KG1 (cell line): ENCODE measurements at places on chromosomes 3 and 15.

GRCh38 chr15:83533410-83533962 is 86.3 kb downstream of the SH3GL3 start:
- no peak for DNase-seq

- no peak for DNase-seq
Measured at GRCh38 chr15:74505837-74506514, 35.0 kb upstream of the ARID3B start.

DNA sequence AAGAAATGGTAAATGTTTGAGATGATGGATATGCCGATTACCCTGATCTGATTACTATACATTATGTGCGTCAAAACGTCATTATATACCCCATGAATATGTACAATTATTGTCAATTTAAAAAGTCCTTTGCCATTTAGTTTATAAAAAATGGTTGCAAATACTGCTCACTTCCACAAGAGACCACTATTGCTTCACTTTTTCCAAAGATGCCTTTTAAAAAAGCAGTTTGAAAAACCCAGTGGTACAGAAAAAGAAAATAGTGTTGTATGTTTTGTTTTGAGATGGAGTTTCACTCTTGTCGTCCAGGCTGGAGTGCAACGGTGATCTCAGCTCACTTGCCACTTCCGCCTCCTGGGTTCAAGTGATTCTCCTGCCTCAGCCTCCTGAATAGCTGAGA is 39.3 kb downstream of the EDEM1 start:
- DNase-seq = no peak

DNA sequence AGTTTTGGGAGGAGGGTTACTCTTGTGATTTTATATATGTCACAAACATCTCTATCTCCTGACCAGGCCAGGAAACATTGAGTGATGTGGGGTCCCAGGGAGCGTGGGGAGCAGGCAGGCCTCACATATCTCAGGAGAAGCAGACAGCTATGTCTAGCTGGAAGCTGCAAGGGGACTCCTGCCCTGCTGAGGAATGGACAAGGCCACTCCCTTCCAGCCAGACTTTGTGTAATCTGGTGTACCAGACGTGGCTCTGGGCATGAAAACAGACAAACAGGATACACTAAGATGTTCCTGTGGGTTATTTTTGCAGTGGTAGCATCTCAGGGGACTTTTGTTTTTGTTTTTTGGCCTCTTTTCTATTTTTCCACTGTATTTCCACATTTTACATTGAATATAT is 23.2 kb downstream of the CYP8B1 start:
- DNase-seq = no peak

DNA sequence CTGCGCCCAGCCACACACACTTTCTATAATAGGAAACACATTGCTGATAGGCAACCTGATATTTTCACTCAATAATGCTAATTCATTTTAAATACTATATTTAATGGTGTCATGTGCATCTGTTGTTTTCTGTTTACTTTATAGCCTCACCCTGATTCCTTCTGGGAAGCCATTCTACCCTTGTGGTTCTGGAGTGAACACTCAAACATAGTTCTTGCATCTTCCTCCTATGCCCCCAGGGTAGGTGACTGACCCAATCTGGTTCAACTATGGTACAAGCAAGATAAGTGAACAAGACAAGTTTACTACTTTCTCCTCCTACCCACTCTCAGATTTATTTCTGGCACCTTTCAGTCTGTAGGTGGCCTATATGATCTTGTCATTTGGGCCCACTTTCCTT is 4.3 kb upstream of the SCG3 start:
- no peak for DNase-seq

DNA sequence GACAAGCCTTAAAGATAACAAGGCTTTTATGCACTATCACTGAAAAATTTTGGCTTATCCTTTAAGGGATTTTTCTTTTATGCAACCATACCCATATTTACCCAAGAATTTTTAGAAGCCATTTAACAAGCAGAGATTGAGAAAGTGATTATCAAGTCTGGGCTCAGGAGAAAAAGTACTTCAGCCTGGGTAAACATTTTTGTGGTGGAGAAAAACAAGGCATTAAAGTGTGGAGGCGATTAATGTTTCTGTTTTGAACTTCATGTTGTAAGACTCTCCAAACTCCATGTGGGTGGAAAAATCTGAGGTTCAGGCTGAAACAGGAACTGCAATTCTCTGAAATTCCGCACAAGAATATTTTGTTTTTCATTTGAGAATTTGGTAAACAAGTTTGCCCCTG is 260.4 kb upstream of the KCNMB2 start:
- DNase-seq = no peak

DNA sequence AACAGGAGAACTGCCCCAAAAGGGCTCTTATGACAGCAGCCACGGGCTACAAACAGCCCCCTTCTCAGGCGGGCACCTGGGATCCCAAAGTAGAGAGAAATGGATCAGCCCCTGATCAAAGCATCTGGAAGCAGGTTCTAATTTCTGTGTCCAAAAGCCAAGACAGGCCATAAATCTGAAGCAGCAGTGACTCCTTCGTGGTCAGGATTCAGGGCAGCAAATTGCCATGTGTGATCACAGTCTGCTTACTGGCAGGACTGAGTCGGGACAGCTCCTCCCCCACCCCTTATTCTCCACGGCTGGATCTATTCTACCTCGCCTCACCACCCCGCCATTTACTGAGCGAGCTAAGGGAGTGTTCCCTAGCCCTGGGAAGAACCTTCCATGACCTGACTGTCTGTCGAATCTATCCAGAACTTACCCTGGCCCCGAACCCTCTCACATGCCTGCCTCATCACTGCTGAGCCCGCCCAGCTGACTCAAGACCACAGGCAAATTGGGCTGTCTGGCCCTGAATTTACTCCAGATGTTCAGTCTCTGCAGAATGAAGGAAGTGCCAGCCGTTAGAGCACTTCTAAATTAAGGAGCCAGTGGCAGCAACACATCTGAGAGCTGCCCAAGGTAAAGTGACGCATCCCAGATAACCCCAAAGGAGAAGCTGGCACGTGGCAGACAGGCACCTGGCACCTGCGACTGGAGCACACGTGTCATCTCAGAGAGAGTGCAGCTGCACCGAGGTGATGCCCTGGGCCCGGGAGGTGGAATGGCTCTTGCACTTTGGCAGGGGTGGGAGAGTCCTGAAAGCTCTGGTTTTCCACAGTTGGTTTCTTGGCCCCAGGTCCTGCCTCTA is 1.3 kb downstream of the LRRC15 start:
- no peak for DNase-seq

GRCh38 chr15:36498916-36499315 is 80.5 kb upstream of the CDIN1 start:
- no peak for DNase-seq

GRCh38 chr15:67109141-67110034 is 44.0 kb downstream of the SMAD3 start:
- DNase-seq = no peak

- no peak for DNase-seq
Measured at GRCh38 chr15:89071471-89071870, 16.8 kb upstream of the ABHD2 start.

DNA sequence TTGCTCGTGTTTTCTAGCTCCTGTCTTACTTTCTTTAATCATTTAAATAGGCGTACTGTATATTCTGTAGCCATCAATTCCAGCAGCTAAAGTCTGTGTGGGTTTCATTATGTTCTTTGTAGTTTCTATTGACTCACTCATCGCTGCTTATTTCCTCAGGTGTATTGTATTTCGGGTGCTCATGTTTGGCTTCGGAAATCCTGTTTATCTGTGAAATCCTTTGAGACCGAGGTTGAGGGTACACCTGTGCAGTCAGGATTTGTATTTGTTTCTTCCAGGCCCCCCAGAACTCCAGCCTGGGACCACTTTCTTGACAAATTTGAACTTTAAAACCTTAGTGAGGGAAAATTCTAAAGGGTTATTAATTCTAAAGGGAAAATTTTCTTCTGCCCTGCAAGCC is 2.0 kb upstream of the PAK2 start:
- DNase-seq = no peak

DNA sequence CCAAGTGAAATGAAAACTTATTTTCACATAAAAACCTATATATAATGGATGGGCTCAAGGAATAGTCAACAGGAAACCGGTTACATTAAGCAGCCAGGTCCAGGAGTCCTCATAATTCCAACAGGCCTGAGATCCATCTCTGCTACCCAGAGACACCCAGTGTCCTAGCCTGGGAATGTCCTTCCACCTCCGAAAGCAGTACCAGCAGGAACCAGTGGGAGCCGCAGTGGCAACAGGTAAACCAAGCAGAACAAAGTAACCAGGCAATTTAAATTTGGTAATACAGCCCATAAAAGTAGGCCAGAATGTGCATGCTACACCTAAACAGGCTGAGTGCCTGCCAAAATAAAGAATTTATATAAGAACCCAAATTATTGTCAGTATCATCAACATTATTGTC is 195.6 kb downstream of the ZBBX start:
- DNase-seq = no peak

DNA sequence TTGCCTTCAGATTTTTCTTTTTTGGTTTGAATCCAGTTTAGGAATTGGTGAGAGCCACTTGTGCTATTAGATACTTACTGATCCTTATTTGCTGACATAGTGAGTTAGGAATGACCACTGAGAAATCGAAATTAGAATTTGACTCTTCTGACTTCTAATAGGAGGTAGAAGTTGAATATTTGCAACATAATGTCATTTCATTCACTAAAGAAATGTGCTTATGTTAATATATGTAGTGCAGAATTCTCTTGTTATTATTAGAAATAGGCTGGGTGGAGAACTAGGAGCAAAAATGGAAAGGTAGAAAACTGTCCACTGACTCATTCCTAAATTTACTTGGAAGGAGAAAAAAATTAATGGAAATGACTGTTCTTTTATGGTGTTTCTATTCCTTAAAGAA is 538.2 kb upstream of the SGO1 start:
- no peak for DNase-seq

DNA sequence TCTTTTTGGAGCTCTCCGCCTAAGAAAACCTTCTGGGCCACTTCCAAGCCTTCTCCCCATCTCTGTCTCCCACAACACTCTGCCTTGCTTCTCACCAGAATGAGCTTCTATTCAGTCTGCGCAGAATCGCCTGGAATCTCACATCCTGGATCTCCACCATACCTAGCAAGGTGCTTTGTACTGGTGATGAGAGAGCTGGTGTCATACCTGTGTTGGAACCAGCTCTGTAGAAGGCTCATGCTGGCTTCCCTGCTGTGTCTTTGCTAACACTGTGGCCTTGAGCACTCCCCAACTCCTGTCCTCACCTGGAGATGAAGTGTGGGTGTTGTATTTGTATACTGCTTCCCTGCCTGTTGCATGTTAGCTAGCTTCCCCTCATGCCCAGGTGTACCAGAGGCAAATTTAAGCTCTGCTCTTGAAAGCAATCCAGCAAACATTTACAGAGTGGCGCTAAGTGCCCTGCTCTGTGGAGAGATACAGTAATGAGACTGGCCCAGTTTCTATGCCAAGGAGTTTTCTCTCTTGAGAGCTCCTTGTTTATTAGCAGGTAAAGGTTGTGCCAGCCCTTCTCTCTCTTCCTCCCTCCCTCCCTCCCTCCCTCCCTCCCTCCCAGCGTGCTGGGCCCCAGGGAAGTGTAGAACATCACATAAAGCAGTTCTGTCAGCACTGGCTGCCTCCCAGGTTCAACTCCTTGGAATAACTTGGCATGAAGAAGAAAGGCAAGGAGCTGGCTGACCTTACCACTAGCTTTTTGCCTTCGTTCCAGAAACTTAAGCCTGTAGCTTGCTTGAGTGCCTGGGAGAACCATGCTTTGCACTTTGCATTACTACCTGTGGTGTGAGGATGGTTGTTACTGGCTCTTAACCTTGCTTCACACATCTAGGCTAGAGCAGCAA is 54.9 kb downstream of the TRIM71 start:
- no peak for DNase-seq

GRCh38 chr3:183161552-183162336 is 790 bp downstream of the LAMP3 start:
- DNase-seq = no peak

DNA sequence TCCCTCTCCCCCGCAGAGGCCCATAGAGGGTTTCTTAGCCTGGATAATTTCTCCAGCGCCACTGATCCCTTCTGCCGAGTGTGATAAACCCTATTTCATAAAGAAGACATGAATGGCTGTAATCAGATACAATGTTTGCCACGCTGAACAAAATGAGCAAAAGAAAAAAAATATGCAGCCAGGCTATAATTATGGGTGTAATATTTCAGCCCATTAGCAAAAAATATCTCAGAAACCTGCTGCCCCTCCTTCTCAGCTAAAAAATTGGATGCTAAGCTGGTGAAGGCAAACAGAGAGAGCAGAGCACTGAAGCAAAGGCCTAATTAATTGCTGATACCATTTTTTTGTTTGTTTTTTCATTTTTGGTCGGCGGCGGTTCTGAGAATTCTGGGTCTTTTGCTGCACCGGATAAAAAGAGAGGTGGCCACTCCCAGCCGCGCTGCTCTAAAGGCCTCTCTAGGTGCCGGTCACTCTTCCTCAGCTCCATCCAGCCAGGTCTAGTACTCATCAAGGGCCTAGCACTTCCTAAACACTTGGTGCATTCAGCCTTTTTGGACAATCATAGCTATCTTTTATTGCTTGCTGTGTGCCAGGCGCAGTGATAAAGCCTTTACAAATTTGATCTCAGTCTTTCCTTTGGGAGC is 128.7 kb upstream of the TLE3 start:
- no peak for DNase-seq

- DNase-seq = no peak
Measured at GRCh38 chr3:168860028-168860427, 764.3 kb upstream of the GOLIM4 start.

GRCh38 chr3:58864480-58864879 is 185.3 kb downstream of the CFAP20DC start:
- no peak for DNase-seq

DNA sequence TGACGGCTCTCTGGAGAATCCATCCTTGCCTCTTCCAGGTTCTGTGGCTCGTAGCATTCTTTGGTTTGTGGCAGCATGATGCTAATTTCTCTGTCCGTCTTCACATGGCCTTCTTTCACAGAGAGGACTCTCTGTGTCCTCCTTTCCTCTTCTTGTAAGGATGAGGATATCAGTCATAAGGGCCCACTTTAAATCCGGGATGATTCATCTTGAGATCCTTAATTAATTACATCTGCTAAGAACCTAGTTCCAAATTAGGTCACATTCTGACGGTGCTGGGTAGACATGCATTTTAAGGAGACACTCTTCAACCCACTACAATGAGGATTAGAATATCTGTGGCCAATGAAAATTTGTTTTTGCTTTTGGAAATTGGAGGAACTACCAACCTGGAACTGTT is 15.7 kb upstream of the GXYLT2 start:
- no peak for DNase-seq

GRCh38 chr15:100771746-100772145 is 107.9 kb upstream of the ALDH1A3 start:
- no peak for DNase-seq

DNA sequence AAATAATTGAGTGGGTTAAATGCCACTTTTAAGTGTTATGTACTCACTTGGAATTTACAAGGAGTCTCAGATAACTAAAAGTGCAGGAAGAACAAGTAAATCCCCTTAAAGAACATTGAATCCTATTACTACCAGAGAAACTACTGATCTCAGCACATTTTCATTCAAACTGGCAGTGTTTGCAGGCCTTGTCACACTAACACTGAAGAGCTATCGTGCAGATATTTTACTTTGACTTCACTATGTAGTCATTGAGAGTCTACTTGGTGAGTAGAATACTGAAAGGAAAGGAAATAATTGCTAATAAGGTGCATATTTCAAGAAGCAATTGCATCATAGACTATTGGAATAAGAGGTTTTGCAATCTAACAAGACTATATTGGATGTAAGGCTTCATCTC is 721.4 kb upstream of the CBLB start:
- DNase-seq = no peak
